Fibroblast of the aortic adventitia (primary cell): ENCODE measurements at places on chromosomes 16 and 17.

DNA sequence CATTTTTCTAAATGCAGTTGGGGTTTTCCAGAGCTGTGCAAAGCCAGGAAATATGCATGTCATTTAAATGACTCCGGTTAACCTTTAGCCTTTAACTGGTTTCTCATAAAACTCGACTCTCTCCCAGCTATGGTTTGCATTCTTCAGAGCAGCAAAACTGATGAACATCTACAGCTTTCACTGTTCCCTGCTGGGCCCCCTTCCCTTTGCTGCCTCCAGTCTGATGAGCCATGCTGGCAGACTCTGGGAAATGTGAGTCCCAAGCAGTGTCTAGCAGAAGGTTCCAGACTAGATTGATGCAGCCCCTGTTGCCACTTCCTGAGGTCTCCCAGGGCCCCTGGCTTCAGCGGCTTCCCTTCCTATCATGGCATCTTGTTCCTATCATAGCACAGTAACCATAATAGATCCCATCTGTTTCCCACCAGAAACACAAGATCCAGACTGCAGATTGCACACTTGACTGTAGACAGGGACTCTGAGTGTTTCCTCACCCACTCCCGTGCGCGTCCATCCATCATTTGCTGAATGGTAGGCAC lies 135.4 kb downstream of the CLEC16A start:
- peak; percentile 88 for DNase-seq

DNA sequence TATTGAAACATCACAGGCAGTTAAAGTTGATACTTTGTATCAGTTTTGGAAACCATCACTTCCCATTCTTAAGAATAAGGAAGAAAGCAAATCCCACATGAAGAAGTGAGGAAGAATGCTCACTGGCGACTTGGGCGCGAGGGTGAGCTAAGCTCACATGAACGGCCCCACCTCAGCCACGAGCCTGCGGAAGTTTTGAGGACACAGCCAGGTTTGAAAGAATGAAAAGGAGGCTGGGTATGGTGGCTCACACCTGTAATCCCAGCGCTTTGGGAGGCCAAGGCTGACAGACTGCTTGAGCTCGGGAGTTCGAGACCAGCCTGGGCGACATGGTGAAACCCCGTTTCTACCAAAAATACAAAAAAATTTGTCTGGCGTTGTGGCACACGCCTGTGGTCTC lies 110.3 kb upstream of the CHMP6 start:
- no peak for DNase-seq

GRCh38 chr16:54933281-54934011 lies 2.8 kb downstream of the IRX5 start:
- no peak for DNase-seq

- DNase-seq, result peak; percentile 64
These were observed 123.6 kb downstream of the CMIP start for GRCh38 chr16:81567987-81568748.

- DNase-seq, result no peak
These were observed 1.5 kb downstream of the CDK12 start for GRCh38 chr17:39462631-39463375.

- peak; percentile 66 for DNase-seq
These were observed 34.0 kb downstream of the RAB11FIP4 start for GRCh38 chr17:31425282-31426040.

DNA sequence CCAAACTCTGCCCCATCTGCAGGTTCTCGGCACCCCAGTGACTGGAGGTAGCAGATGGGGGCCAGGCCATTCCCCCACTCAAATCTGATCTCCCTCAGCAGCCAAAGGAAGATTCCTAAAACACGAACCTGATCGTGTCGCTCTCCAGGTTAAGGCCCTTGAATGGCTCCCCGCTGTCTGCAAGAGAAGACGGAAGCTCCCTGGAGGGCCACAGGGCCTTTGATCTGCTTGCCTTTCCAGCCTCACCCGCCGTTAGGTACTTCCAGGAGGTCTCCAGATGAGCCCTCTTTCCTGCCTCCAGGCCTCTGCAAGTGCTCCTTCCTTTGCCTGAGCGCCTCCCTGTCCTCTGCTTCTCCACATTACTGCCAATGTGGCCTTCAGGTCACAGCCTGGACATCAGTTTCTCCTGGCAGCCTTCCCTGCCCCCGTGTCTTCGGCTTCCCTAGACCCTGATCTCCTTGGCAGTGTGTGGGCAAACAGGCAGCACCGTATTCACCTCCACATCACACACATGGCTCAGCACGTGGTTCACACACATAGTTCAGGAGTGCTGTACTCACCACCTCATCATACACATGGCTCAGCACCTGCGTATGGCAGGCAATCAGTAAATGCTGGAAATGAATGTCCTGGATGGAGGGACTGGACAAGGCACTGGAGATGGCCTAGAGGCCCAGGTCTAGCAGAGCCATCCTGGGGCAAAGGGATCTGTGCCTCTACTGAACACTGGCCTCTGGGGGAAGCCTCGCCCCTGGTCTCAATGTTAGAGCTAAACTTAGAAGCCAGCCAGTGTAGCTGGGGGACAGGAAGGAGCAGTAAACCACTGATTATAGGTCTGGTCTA lies 26.4 kb upstream of the MRPS23 start:
- DNase-seq, result no peak

DNA sequence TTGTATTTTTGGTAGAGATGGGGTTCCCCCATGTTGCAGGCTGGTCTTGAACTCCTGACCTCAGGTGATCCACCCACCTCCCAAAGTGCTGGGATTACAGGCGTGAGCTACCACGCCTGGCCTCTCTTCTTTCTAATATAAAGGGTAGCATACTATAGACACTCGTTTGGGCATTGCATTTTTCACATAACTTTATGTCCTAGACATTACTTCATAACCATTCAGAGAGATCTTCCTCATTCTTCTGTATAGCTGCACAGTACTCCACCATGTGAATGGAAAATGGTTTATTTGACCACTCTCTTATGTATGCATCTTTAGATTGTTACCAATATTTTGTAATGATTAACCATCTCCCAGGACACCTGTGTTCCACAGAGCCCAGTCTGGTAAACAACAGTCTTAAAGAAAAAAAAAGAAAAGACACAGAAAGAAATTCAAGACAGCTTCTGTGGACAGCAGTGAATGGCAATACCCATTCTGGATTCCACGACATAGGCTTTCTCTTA lies 42.1 kb downstream of the TK2 start:
- no peak for DNase-seq

GRCh38 chr16:13060932-13061331 lies 159.5 kb downstream of the SHISA9 start:
- no peak for DNase-seq

DNA sequence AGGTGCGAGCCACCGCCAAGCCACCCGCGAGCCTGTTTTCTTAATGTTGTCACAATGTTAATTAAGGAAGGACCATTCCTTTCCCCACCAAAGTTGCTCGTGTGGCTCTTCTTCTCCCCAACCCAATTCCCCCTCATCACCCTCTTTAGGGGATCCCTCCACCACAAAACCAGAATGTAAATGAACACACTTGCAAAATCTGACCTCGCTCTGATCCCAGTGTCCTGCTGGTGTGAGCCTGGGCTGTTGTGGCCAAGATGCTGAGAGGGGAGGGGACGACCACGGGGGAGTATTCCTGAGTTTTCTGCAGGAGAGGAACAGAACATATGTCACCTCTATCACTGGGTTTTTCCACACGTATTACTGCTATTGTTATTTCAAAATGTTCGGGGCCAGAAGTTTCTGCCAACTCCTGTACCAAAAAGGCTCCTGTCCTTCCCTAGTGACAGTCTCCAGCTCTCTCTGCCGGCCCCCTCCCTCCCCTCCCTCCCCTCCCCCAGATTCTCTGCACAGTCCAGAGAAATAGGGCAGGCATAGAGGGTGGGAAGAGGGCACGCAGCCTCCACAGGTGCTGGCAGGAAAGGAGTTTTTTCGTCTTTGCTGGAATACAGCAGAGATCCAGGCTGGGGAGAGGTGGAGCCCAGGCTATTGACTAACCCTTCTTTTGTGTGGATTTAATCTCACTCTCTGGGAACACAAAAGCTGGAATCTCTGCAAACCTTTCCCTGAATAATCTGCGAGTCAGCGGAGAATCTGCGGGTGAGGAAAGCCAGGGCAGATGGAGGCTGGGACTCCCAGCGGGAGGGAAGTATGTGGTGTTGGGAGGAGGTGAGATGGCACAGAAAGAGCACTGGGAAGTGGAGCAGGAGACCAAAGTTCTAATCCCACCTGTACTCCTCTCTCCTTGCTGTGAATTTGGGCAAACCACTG lies 4.5 kb upstream of the CA4 start:
- peak; percentile 56 for DNase-seq

- DNase-seq, result no peak
These were observed 119.8 kb upstream of the CDH13 start for GRCh38 chr16:82506692-82507670.

GRCh38 chr17:57370037-57370581 lies 113.8 kb downstream of the MSI2 start:
- DNase-seq, result peak; percentile 60
